ENCODE measurements at places on chromosomes 11 and 22.
A peak's percentile ranks its signal among the peaks of the same experiment; 100 is the strongest.

DNA sequence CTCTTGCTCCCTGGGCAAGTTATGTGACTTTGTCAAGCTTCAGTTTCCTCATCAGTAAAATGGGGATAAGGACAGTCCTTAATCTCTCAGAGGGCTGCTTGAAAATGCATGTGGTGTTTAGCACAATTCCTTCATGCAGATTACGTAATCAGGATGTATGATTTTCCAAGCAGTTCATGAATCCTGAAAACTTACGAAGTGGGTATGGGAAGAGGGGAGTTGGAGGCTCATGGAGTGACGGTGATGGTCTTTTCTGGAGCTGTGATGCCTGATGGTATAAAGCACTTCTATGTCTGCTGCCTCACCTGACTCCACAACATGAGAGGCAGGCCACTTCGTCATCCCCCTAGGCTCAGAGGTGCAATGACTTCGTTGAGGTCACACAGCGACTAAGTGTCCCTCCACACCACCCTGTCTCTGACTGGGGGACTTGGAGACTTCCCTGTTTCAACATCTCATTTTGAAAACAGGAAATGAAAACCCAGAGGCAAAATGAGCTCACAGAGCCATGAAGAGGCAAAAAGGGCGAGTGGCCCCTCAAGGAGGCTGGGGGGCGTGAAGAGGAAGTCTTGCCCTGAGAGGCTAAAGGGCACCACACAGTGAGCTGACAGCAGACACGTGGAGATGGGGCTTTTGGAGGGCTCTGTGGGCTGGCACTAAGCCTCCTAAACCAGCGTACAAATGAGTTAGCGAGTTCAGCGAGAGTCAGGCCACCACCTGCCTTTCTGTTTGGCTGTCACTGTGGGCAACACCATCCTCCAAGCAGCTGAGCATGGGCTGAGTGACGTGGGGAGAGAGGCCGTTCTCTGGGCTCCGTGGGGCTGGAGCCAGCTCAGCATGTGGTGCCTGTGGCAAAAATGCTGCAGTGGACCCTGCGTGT lies 10.1 kb downstream of the MCM5 start:
- DNase-seq = peak; percentile 68

DNA sequence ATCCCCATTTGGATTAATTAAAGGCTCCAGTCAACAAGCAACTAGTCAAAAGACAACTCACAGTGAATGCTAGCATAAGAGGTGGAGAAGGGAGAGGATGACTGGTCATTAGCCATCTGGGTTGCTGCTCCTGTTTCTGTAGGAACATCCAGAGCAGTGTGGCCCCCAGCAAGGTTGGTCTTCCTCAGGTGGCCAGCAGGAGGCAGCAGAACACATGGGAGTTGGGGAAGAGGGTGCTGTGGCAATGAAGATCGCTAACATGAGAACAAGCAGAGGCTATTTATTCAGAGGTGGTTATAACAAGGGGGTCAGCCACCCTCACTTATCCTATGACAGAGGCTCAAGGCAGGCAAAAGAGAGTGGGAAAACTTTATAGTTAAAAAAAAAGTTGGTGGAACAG lies 21.3 kb downstream of the IZUMO1R start:
- DNase-seq = peak; percentile 4

DNA sequence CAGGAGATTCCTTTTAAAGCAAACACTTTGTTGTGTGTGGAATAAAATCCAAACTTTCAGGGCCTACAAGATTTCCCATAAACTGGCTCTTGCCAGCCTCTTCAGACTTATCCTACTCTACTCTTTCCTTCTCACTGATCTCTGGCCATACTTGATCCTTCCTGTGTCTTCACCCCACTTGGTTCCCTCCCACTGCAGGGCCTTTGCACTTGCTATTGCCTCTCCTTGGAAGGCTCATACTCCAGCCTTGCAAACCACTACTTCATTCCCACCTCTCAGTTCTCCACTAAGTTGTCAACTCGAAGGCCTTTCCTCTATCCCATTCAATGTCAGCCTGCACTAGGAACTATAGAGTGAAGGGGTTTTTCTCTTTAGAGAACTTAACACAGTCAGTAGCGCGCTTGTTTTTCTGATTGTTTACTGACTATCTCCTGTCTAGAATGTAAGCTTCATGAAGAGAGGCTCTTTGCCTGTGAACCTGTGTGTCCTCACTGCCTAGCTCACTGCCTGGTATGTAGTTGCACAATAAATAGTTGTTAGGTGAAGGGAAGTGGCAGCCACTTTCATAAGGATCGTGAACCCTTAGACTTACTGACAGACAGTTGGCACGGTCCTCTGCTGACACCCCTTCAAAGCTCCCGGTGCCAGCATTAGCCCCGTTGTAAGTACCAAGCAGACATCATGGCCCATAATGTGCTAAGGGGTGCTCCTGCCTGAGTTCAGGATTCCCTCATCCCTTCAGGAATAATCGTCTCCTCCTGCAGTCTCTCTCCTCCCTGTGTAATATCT lies 833 bp upstream of the ME3 start:
- DNase-seq = no peak

GRCh38 chr22:45546333-45547015 lies 43.8 kb downstream of the FBLN1 start:
- DNase-seq = no peak

- no peak for DNase-seq
Observed at GRCh38 chr11:34299284-34299972, 58.4 kb downstream of the ABTB2 start.

- no peak for DNase-seq
Observed at GRCh38 chr11:22668005-22668796, 1.8 kb downstream of the GAS2 start.

GRCh38 chr11:3077189-3077836 lies 20.1 kb upstream of the CARS1 start:
- DNase-seq = no peak

- DNase-seq = no peak
Observed at GRCh38 chr11:112298535-112298934, 37.9 kb upstream of the PLET1 start.

DNA sequence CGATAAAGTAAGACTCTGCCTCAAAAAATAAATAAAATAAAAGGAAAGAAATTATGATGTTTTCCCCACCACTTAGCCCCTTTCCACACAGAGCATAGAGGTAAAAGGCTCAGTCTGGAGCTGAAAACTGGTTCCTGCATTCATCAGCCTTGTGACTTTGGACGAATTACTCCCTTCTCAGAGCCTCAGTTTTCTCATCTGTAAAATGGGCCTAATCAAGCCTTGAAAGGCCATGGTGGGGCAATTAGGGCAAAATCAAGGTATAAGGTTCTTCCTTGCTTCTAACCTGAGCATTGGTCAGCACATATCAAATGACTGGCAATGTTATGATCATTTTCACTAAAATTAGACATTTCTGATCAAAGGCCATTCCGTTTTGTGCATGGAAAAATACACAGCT lies 417.7 kb downstream of the MN1 start:
- no peak for DNase-seq

DNA sequence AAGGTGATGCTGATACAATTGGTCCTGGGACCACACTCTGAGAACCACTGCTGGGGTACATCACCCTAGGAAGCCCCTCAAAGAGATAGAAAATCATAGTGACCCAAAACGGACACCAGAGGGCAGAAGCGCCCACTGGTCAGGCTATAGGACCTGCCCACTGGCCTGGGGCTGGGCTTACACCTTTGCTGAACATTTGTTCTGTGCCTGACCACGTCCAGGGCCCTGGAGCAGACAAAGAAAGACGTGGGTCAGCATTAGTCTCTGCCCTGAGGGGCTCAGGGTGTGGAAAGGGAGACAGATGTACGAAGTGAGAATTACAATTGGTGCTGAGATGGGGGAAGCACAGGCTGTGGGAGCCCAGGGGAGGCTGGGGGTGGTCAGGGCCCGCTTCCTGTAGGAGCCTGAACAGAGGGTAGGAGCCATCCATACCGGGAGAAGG lies 14.4 kb upstream of the SERPINH1 start:
- DNase-seq = no peak

- no peak for DNase-seq
Observed at GRCh38 chr11:94885133-94885532, 88.2 kb downstream of the CWC15 start.

GRCh38 chr11:73312036-73312435 lies 4.0 kb downstream of the ARHGEF17 start:
- no peak for DNase-seq

GRCh38 chr22:43925433-43926348 lies 2.1 kb downstream of the PNPLA3 start:
- no peak for DNase-seq

- no peak for DNase-seq
Observed at GRCh38 chr11:128389461-128389976, 197.8 kb downstream of the ETS1 start.

- DNase-seq = peak; percentile 38
Observed at GRCh38 chr22:42933485-42934091, 76.5 kb upstream of the ARFGAP3 start.

GRCh38 chr11:30423886-30424285 lies 101.0 kb downstream of the ARL14EP start:
- DNase-seq = no peak

DNA sequence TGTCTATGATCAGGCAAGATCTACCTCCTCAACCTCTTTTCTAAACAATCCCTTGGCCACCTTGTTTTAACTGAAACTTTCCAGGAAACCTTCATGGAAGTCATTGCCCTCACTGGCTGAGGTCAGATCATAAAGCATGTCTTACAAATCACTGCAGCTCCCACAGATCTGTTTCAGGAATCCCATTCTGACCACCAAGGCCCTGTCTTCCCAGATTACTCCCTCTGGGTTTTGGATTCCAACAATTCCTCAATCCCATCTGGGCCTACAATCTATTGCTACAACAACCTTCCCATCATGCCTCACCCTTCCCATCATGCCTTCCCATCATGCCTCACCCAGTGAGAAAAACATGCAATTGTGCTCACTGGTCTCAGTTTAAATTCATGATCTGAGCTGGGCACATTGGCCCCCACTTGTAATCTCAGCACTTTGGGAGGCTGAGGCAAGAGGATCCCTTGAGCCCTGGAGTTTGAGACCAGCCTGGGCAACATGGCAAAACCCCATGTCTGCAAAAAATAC lies 15.9 kb downstream of the ADAMTS15 start:
- no peak for DNase-seq

DNA sequence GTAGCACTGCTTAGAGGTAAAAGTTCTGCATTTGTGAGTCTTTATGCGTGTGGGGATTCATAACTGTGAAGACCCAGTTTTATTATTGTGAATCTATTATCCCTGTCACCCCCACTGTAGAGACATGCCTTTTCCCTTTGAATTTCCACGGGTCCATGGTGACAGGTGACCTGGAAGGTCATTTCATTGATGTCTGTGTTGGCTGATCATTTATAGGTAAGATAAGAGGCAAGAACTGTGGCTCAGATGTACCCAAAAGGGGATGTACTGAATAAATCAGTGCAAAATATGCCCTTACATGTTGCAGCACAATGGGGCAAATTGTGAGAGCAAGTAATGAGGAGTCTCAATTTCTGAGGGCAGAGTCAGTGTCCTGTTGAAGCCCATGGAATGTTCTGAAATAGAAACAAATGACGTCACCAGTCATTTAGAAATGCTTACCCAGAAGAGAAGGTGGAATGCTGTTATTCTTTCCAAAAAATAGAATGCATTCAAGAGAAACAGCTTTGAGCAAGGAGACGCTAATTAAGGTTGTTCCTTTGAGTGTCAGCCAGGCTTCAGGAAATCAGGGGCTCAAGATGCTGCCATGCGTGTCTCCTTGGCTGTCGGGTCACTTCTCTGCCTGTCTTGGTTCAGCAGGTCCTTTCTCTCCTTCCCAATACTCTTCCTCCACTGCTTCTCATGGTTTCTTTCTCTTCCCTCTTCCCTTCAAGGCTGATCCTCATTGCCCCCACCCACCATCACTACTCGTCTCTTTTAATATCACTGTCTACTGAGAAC lies 118.7 kb upstream of the E2F8 start:
- no peak for DNase-seq

DNA sequence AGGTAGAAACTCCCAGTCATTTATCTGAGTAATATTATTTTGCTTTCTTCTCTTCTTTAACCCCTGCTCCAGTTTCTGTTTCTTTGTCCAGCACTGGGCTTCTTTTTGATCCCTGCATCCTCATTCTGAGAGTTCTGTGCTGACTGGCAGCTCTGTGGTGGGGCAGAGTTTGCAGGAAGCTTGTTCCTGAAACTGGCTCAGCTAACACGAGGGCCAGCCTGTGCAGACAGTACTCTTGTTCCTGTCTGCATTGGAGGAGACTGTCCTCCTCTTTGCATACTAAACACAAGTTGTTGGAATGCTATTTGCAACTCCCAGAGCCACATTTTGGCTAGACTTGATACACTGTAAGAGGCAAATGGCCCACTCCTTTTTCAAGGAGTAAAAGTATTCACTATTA lies 93.1 kb upstream of the HORMAD2 start:
- DNase-seq = peak; percentile 18

- no peak for DNase-seq
Observed at GRCh38 chr11:12157241-12157661, 46.9 kb downstream of the MICAL2 start.

DNA sequence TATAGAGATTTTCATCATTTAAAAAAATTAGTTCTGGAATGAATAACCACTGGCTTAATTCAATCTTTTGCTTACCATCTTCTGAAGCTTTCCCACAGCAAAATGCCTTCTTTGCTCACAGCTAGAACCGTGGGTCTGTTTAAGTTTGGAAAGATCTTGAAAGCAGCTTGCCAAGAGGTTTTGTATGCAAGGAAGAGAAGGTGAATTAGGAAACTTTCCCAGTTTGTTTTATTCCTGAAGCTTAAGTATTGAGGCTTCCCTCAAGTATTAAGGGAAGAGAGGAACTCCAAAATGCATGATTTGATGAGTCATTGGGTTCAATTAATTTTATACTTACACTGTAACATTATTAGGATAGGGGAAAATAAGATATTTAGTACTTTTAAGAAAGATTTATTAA lies 1.9 kb upstream of the ARHGEF12 start:
- no peak for DNase-seq

- DNase-seq = no peak
Observed at GRCh38 chr11:8036002-8036802, 44.8 kb upstream of the TUB start.

- no peak for DNase-seq
Observed at GRCh38 chr11:123472236-123472935, 42.3 kb downstream of the GRAMD1B start.

DNA sequence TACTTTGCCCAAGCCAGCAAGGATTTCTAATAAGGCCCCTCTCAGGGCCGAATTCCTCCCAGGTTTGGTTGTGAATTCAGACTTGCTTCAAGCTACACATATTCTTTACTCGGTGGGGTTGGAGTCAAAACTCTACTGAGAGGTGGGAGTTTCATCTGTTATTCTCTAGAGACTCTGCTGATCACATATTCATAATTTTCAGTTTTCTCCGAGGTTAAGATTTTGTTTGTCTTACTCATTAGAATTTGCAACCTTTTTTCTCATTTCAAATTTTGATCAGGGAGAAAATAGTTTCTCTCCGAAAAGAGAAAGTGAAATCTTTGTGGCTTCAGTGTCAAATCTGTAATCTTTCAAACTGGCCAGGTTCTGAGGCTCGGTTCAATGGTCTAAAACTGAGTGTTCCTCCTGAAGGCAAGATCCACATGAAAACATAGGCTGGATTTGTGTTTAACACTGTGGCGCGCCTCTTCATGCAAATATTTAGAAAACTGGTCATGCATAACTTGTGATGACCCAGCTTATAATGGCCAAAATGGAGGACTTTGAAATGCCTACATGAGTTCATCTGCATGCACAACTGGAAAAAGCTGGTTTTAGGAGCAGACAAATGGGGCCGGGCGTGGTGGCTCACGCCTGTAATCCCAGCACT lies 21.5 kb upstream of the GSTP1 start:
- DNase-seq = no peak

GRCh38 chr11:31969359-31969702 lies 121.5 kb upstream of the RCN1 start:
- no peak for DNase-seq

Measured in GDM1 (cell line).